KG1 (cell line): ENCODE measurements at places on chromosomes 6 and 20.

GRCh38 chr20:5864428-5864827, 85.9 kb downstream of the TRMT6 start:
- DNase-seq, result no peak

GRCh38 chr6:3102875-3103274, 15.6 kb upstream of the BPHL start:
- no peak for DNase-seq

DNA sequence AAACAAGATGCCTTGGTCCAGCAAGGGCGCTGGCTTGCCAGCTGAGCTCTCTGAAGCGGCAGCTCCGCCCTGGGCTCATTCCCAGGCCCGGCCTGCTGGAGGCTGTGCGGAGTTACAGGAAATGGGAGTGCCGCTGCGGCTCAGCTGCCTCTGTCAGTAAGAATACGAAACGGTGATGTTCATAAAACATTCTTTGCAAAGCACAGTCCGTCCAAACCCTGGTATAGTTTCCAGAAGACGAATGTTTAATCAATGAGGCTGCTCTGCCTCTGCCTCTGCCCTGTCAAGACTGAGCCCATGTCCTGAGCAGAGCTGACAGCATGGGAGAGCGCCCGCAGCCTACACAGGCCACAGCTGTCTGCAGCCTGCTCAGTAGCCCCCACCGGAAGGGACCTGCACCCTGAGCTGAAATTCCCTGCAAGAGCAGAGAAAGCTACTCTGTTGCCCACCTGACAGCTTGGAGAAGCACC, 153.3 kb upstream of the SNX9 start:
- DNase-seq, result no peak

GRCh38 chr6:149497365-149497764, 12.6 kb upstream of the ZC3H12D start:
- no peak for DNase-seq

DNA sequence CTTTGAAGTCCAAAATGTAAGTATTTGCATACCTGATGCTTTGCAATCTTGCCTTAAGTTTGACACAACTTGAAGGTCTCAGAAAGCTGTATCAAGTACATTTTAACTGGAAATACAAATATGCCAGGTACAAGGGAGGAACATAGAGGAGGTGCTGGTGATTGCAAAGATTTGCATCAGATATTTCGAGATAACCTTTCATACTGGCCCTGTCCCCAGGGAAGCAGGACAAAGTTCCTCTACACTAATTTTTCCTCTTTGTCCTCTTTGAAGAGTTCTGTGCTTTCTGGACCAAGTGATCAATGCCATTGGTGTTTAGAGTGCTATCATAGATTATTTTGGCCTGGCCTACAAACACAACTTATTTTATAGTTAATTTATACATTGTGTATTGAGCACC, 686.1 kb downstream of the HACE1 start:
- no peak for DNase-seq

DNA sequence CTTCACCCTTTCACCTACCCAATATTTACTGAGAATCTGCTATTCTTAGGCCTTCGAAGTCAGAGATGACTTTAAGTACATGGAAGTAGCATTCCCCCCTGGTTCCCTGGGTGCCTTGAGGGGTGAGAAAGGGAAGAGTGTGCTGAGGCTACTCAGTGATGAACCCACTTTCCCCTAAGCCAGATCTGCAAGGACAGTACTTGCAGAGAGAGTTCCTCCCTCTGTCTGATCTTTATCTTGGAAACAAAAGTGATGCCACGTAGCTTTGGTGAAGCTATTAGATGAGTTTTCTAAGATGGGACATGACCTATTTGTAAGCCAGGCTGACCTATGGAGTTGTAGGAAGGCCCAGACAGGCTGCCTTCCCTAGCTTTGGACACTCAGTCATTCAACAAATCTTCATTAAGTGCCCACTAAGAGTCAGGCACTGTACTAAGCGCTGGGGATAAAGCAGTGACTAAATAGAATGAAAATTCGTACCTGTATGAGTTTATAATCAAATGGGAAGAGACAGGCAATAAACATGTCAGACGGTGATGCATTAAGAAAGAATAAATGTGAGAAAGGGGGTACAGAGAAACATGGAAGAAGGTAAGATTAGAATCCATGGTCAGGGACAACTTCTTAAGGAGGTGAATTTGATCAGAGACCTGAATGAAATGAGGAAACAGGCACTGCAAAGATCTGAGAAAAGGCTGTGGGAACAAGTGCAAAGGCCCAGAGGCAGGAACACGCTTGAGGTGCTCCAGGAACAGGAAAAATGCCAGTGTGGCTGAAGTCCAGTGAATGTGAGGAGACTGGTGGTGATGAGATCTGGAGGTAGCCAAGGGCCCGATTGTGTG, 42.2 kb downstream of the BCL2L1 start:
- no peak for DNase-seq

DNA sequence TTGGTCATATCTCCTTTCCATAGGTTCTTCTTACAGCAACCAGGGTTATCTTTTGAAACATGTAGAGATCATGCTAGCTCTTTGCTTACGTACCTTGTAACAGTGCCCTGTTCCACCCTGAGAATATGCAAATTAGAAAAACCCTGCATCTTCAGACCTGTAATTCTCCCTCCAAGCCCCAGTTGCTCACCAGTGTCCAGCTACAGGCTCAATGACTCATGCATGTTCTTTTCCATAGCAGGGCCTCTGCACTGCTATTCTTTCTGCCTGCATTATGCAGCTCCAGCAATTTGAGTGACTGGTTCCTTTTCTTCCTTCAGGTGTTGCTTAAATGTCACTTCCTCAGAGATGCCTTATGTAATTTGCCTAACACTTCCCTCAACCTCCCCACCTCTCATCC, 636.2 kb downstream of the KHDRBS2 start:
- no peak for DNase-seq
